ENCODE measurements at places on chromosomes 6 and 20.

- no peak for DNase-seq
Measured at GRCh38 chr6:157791450-157791849, 31.6 kb upstream of the SNX9 start.

DNA sequence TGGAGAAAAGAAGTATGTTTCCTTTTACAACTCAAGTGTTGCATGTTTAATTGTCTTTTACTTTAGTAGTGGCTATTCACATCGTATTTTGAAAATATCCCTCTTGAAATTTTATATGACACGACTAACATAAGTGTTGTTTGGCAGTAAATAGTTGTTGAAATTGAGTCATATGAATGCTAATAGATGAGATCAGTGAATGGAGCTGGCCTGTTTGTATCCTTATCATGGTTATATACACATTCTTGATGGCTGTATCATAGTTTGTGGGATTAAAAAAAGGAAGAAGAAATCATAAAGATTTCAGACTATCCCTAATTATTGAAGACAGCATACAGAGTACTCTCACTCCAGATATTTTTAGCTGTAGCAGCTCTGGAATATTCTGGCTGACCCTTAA is 8.2 kb upstream of the RAE1 start:
- no peak for DNase-seq

DNA sequence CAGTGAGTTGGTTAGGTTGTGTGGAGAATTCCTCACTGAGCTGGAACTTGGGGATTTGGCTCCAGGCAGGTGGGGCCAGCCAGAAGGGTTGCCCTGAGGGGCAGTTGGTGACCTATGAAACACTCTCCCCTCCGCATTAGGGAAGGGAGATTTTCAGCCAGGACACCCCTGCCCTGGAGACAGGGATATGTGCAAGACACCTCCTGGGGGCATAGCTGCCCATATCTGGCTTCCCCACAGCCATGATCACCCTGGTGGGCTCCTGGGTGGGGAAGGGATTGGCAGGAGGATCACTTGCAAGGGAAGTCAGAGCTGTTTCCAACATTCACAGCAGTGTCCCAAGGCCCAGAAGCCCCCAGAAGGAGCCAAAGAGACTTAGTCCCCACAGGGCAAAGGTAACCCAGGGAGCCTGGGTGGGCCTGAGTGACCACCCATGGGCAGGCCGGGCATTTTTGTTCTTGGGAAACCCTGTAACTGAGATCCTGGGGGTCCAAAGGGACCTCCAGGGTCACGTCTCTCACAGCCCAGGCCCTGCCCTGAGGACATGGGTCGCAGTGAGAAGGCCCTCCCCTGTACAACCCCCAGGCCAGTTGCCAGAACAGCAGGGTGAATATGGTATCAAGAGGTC is 145.8 kb downstream of the MRPL14 start:
- DNase-seq, result no peak

GRCh38 chr6:128598571-128598970 is 78.2 kb upstream of the PTPRK start:
- no peak for DNase-seq

DNA sequence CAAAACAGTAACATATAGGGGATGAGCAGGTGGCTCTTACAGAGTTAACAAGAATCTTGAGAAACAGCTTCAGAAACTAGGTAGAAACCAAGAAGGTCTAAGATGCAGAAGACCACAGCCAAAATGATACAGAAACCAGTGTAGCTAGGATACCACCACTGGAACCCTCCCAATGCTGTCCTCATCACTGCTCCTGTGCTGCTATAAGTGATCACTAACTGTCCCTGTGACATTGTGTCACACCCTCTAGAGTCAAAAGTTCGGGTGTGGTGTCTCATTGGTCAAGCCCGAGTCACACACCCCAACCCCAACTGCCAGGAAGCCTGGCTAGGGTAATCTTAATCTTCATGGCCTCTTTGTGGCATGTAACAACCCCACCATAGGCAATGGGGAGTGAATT is 153.1 kb downstream of the RCAN2 start:
- no peak for DNase-seq

DNA sequence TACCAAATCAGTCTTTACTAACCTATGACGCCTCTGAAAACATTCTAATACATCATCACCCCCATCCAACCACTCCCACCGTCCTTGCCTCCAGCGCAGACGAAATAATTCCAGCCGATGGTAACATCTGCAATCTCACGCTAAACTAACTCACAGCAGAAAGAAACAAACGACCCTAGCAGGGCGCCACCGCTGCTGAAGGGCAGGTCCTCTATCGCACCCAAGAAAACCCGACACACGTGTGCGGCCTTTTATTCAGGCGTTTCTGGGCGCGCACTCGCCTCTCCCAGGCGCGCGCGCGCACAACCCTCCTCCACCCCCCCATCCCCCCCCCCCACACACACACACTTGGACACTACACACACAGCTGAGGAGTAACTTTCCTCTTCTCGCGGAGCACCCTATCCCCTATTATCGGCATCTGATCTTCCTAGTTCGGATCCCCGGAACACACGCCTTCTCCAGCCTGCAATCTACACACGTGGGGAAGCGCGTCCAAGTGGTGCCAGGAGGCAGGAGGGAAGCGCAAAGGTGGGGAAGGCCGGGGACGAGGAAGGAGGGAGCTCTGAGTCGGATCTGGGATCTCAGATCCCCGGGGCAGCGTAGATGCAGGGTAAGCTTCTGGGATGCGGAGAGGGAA is 1.4 kb downstream of the GFOD1 start:
- DNase-seq, result peak; percentile 27

GRCh38 chr6:20071998-20072397 is 140.3 kb downstream of the MBOAT1 start:
- no peak for DNase-seq

DNA sequence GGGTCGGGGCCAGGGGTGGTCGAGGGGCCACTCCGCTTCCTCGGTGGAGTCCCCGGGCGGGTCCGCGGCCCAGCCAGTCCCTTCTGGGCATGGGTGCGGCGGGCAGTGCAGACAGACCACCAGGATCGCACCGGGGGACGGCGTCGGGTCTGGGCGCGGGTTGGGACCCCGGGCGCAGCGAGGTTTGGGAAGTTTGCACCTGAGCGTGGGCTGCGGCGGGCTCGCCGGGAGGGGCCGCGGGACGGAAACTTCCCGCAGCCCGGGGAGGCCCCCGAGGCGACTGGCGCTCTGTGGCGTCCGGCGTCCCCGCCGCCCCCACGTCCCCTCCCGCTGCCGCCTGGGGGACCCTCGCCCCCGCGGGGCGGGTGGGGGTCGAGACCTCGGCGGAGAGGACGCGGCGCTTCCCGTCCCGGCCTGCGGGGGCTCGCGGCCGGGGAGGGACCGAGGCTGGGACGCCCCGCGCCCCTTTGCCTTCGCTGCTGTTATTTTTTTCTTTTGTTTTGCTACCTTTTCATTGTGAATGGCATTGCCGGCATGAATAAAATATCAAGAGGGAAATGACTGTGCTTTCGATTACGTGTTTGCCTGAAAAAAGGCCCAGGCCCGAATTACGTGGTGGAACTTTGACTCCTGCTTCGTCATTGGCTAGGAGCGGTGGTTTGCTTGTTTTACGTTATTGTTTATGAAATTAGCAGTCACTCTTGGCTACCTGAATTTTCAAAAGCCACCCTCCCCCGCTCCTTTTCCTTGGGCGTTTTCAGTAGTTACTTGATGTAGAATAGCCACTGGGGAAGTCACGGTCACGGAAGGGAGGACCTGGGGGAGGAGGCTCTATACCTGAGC is 703 bp downstream of the SNX9 start:
- DNase-seq, result peak; percentile 44

GRCh38 chr6:72649032-72649984 is 27.4 kb downstream of the KCNQ5 start:
- no peak for DNase-seq

DNA sequence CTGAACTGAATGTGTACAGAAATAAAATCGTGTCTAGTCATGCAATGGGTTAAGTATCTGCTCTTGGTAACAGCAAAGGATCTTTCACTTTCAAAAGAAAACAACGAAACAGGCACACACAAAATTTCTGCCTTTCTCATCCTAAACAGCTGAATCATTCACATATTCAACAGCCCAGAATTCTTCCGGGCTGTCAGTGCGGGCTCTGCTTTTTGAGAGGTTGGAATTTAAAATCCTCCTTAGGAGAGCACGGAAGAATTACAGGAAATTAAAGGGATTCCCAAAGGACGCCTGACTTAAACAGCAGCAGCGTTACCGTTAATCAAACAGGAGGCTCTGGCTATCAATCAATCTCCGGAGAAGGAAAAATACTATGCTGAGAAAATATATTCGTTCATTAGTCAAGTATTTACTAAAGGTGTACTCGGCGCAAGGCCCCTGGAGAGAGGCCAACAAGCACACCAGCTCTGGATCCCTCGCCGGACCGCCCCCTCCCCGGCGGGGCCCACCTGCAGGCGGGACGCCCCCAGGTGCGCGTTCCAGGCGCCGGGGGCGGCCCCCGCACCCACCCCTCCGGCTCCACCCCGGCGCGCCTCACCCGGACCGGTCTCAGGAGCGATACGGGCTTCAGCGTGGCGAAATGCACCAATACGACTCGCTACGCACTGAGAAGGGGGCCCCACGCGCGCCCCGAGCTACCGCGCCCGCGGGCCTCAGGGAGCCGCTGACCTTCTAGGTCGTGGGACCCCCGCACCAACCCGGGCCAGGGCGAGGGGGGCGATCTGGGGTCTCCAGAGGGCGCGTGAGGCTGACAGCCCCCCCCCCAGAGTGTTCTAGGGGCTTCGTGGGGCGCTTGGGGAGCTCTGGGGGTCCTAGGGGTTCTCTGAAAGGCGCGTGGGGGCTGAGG is 1.0 kb downstream of the NAPB start:
- DNase-seq, result no peak

- DNase-seq, result no peak
Measured at GRCh38 chr6:72461144-72461543, 160.7 kb upstream of the KCNQ5 start.

- DNase-seq, result no peak
Measured at GRCh38 chr6:105193647-105194046, 13.8 kb upstream of the POPDC3 start.

DNA sequence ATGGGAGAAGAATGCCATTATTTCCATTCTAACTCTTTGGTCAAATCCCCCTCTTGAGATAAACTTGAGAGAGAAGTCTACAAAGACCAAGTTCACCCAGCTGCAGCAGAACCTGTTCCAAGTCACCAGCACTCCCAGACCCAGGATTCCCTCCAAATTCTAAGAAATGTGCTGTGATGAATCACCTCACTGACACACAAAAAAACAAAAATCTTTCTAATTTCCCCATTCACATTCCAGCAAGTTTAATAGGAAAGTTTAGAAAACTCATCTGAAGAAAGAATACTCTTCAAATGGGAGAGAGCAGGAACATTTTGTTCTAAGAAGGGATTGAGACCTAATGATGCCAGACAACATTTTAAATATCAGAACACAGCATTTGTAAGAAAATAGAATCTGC is 213.6 kb upstream of the PLCB4 start:
- DNase-seq, result no peak
